ENCODE measurements at places on chromosomes 2 and 18.
A peak's percentile ranks its signal among the peaks of the same experiment; 100 is the strongest.

DNA sequence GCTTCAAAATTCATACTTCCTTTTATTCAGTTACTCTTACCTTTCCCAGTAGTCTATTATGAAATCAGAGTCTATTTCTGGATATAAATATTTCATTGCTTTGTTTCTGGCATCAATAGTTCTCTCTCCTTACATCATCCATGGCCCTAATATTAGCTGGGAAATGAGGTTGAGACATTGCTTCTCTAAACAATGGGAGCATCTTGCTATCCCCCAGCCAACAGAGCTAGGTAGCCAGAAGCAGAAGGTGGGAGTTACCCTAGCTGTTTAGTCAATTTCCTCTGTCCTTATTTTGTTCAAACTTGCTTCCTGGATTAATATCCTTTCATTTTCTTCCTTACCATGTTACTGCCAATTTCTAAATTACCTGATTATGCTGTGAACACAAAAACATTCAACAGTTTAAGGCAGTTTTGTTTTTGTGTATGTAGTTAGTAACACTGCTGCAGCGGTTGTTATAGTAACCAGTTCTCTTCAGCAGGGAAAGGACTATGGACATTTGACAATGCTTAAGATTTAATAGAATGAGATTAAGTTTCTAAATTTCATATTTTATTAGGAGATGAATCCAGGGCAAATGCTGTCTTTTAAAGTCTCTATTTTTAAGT is 160.5 kb upstream of the KCNJ3 start:
- no peak for DNase-seq

- no peak for DNase-seq
These were observed 38.1 kb downstream of the LRRTM4 start for GRCh38 chr2:77484026-77484425.

DNA sequence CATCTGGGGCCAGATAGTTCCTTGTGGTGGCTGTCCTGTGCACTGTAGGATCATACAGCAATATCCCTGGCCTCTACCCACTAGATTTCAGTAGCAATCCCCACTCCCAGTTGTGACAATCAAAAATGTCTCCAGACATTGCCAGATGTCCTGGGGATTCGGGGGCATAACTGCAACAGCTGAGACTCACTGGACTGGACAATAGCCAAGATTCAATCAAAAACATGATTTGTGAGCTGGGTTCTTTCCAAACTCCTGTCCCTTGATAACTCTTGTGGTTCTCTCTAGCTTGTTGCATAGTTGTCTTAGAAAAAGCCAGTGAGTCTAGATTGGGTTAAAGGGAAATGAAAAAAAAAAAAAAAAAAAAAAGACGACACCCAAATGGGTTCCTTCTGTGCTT is 293.4 kb downstream of the CELF4 start:
- no peak for DNase-seq

GRCh38 chr2:52454962-52455361 is 1312.6 kb upstream of the CHAC2 start:
- no peak for DNase-seq

DNA sequence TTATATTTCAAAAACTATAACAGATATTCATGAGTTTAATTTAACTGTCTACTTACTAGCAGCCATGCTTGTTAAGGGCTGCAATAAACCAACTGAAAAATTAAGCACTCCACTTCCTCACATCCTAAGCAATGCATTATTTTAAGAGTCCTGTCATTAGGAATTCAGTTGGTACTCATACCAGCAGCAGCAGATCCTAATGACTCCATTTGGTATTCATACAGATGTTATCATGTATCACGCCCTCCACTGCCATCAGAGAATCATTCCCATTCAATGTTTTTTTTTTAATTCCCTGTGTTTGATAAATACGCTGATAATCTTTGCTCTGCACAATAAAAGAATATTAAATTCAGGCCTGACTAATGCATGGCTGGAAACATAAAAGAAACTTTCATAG is 236.8 kb downstream of the AFF3 start:
- DNase-seq: no peak

- peak; percentile 78 for DNase-seq
These were observed 3.8 kb downstream of the DLX2 start for GRCh38 chr2:172098650-172099471.

GRCh38 chr18:45270289-45270771 is 344.9 kb upstream of the SLC14A2 start:
- no peak for DNase-seq

DNA sequence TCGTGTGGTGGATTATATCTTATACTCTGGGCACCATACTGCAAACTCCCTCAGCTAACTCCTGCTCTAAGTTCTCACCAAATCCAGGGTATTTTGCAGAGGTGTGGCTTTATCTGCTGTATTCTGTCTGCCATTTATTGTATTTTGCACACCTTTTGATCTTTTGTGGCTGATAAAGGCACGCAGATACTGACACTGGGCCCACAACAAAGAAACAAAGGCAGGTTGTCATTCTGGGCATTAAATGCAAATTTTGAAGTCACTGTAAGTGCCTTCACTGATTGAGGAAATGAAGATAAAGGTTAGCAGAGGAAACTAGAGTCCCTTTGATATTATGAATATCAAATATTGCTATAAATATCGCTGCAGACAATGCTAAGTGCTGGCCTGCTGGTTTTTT is 265.8 kb upstream of the MEIS1 start:
- DNase-seq: no peak

DNA sequence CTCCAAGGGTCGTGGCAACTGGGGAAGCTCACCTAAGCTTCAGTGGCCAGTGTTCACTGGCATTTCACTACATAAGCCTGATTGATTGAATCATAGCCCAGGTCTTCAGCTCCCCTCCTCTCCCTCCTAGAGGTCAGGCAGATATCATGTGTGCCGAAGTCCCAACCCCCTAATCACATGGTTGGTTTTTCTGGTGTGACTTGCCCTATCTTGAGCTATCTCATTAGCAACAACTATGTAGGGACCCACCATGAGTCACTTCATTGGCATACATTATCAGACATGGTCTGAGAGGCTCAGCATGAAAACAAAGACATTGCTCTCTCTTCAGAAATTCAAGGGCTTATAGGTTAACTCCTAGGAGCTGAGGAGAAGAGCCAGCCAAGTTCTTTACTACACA is 76.8 kb downstream of the LYPD1 start:
- DNase-seq: no peak

DNA sequence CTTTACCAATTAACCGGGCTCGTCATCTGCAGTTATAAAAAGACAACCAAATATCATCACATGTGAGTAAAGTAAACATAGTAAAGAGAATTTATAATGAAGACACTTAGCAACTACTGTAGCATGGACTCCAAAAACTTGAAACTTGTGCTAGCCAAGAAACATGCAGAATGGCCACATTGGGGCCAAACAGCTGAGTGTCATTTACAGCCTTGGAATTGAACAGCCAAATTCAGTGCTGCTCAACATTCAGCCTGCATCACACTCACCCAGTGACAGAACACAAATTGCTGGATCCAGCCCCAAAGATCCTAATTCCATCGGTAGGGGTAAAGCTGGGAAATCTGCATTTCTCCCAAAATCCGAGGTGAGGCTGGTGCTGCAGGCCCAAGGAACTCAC is 224.8 kb upstream of the GYPC start:
- DNase-seq: no peak

- no peak for DNase-seq
These were observed 81.8 kb downstream of the MBD5 start for GRCh38 chr2:148102641-148103040.

- peak; percentile 5 for DNase-seq
These were observed 166.4 kb upstream of the PXDN start for GRCh38 chr2:1910592-1911246.

- DNase-seq: no peak
These were observed 1.4 kb downstream of the CAD start for GRCh38 chr2:27218614-27219013.

Data from cardiac fibroblast (primary cell).